T-helper 1 cell (primary cell): ENCODE measurements at places on chromosomes 12 and 14.
A peak's percentile ranks its signal among the peaks of the same experiment; 100 is the strongest.

- no peak for DNase-seq
Observed at GRCh38 chr12:91225316-91225715, 42.7 kb upstream of the DCN start.

DNA sequence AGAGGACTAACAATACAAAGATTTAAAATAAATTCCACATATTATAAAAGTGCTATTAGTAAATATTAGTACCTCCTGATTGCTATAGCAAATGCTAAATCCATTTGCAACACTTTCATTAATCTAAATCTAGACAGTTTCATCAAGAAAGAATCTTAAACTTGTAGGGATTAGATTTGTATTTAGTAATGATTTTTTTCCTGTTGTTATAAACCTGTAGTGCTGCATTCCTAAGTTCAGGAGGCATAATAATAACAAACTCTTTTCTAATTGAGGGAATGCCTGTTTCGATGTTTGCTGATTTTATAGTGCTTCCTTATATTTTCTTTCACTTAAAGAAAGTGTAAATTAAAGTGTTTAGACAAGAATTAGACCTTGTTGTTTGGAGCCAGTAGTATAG, 166.1 kb downstream of the FOXA1 start:
- DNase-seq = no peak

DNA sequence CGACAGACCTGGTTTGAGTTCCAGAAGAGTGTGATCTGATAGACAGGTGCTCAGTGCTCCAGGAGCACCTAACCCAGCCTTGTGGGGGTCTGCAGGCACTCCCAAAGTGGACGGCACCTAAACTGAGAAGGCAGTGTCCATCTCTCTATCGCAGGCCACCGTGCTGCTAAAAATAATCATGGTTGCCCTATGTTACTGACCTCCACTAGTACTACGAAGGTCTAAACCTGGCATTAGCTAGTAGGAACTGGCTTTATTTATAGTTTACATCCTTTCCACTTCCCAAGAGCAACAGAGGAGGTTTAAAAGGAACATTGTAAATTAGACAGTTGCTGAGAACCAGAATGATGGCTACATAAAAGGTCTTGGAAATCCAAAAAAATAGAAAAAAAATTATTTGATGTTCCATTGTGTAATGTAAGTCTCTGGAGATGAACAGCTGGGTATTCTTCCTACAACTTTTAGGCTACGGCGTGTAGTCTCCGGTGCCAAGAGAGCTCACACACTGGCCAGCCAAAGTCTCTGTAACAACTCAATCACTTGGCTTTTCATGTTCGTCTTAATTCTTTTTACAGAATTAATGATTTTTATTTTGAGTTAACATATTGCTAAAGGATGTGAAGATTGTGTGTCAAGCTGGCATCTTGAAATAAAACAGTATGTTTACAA, 27.3 kb downstream of the PPFIBP1 start:
- no peak for DNase-seq

DNA sequence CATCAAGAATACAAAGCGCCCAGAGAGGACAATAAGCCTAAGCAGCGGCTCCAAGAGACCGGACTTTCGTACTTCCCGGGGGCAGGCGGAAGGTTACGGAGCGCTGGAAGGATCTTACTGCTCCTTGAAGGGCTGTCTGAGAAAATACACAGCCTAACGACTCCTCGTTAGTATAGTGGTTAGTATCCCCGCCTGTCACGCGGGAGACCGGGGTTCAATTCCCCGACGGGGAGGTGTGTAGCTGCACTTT, 12.1 kb upstream of the TMPO start:
- peak; percentile 46 for DNase-seq

GRCh38 chr14:50763382-50764007, 67.5 kb downstream of the NIN start:
- no peak for DNase-seq

- DNase-seq = no peak
Observed at GRCh38 chr14:73266317-73266716, 29.0 kb downstream of the PAPLN start.

DNA sequence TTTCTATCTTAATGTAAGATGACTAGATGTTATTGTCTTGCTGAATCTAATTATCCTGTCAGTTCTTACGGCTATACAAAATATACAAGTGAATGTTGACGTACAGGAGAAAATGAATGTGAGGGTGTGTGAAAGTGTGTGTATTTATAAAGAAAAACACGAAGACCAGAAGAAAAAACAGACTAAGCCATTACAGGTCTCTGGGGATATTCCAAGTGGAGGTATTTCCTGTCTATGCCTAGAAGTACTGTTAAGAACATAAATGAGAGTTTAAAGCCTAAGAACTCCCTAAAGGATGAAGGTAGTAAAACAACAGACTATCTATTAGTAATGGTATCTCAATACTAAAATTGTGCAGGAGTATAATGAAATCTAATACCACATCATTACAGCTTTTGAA, 7.6 kb downstream of the MDM1 start:
- DNase-seq = no peak

- DNase-seq = no peak
Observed at GRCh38 chr12:49936925-49937324, 13.6 kb upstream of the AQP2 start.

- no peak for DNase-seq
Observed at GRCh38 chr14:57749267-57749666, 116.6 kb downstream of the SLC35F4 start.
